ENCODE measurements at places on chromosomes 11 and 22. TPM values are rescaled to one million over a fixed set of nuclear protein-coding genes. Genes with fewer than 3 reads are reported as not detected.

DNA sequence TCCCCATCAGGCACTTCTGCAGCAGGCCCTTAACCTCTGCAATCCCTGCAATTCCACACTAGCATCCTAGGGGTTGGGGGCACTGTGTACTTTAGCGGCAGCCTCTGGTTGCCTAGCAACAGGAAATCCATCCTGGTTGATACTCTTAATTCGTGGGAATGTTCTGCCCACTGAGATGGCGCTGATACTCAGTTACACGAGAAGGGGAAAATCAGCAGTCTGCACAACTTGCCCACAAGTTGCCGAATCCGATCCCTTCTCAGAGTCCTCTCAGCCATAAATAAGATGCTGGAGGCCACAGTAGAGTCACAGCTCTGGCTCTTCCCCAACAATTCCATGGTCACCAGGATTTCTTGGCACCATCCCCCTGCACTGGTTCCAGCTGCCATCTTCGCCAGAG, 57.6 kb upstream of the CRYBB3 start:
- DNase-seq: no peak

DNA sequence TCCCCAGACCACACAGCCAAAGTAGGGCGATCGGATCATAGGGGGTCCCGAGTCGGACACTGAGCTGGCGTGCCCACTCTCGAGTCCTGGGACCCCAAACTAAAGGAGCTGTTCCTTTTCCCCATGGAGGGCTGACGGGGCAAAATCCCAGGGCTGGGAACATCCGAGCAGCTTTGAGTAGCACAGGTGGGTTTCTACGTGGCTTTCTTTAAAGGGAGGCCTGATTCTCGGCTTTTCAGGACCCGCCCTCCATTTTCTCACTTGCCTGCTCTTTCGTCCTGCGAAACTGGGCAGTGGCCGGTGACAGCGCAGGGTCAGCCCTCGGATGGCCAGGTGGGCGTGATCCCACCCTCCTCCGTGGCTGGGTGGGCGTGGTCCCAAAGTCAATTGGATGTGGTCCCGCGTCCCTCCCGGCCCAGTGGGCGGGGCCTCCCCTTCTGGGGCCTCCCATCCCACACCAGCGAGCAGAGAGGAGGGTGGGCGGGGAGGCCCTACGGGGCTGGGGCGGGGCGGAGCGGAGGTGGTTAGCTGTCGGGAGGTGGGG, 17.5 kb upstream of the TXNRD2 start:
- DNase-seq: peak; percentile 87

The SEZ6L gene
- total RNA-seq: not detected

The OR52H1 gene
- total RNA-seq: not detected

GRCh38 chr11:79427611-79428327, 13.1 kb downstream of the TENM4 start:
- DNase-seq: no peak

DNA sequence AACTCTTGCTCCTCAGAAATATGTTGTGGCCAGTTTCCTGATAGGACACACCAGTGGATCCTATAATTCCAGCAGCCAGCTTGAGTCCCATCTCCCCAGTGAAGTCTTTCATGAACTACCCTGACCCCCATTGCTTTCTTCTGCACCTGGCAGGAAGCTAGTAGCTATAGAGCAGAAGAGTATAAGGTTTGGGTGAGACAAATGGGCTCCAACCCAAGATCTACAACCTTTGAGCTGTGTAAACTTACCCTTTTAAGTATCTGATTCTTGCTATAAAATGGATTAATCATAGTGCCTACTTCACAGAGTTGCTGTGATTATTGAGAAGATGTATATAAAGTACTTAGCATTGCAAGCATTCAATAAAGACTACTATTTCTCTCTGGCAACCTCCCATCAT, 396.9 kb upstream of the CADM1 start:
- DNase-seq: no peak

GRCh38 chr11:35165423-35166368, 26.7 kb downstream of the CD44 start:
- DNase-seq: no peak

The HOATZ gene
- not detected for total RNA-seq

GRCh38 chr11:60771879-60772525, 13.1 kb upstream of the MS4A10 start:
- DNase-seq: no peak

DNA sequence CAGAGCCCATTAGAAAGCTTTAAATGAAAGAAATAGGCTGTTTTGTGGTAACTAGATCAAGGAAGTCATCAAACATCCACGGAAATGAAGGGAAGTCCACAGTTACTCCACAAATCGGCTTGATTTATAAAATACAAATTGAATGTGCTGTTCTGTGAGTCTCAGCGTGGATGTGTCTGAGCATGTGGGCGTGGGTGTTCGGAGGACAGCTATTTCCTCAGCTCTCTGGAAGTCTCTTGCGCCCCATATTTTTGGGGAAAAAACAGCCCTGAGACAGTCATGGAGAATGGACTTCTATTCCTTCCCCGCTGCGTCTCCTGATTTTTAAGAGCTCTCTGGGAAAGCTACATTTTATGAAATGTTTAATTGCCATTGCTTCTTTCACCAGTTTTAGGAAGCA, 144.4 kb downstream of the EFCAB6 start:
- DNase-seq: no peak

GRCh38 chr22:31584804-31585160, 77.2 kb downstream of the PISD start:
- DNase-seq: no peak

DNA sequence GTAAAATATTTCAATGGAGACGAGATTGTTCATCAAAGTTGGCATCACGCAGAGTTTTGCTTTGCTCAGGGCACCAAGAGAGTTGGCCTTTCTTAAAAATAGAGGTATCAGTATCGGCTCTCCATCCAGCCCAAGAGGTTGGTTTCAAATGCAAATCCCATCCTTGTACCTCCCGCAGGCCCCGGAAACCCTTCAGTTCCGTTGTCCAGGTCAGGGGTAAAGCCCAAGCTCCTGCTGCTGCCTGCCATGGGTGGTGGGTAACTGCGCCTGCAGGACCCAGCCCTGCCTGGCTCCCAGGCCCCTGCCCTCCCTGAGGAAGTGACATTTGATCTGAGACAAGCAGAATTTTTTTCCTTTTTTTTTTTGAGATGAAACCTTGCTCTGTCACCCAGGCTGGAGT, 49.3 kb upstream of the RTL6 start:
- DNase-seq: no peak

The PRODH gene
- total RNA-seq: 1.4 TPM

- DNase-seq: no peak
These were observed 45.2 kb downstream of the GRIK4 start for GRCh38 chr11:120556797-120557196.

GRCh38 chr22:27809700-27810608, 8.4 kb upstream of the MN1 start:
- DNase-seq: no peak

DNA sequence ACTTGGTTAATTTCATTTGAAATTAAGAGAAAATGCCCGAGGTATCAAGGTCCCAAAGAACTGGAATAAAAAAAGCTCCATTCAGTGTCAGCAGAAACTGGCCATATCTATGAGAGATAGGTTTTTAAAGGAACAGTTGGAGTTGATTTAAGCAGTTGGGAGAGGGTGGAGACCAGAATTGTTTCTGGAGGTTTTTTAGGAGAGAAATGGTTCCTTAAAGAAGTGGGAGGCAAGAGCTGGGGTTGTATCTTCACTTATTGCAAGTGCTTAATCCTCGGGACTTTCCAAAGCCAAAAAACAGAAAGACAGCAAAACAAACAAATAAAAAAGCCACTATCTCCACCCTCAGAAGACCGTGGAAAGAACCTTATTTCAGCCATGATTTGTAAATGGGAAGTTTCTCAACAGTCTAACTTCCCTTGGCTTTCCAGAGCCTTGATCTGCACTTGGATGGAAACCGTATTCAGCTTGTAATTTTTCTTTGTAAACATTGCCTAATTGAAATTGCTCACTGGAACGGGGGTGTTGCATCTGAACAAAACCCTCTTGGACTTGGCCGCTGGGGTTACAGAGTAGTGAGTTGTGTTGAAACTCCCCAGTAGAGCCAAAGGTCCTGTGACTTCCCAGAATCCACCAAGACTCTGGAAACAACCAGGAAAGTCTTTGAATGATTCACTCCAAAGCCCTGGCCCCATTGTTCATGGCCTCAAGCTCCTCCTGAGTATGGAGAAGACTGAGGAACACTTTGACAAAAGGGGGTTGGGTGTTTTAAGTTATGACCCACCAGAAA, 115.6 kb downstream of the SLC1A2 start:
- peak; percentile 54 for DNase-seq

The TP53I11 gene
- total RNA-seq: 72.6 TPM

The OR8D4 gene
- not detected for total RNA-seq

The PGA5 gene
- total RNA-seq: not detected

The ART5 gene
- total RNA-seq: not detected

DNA sequence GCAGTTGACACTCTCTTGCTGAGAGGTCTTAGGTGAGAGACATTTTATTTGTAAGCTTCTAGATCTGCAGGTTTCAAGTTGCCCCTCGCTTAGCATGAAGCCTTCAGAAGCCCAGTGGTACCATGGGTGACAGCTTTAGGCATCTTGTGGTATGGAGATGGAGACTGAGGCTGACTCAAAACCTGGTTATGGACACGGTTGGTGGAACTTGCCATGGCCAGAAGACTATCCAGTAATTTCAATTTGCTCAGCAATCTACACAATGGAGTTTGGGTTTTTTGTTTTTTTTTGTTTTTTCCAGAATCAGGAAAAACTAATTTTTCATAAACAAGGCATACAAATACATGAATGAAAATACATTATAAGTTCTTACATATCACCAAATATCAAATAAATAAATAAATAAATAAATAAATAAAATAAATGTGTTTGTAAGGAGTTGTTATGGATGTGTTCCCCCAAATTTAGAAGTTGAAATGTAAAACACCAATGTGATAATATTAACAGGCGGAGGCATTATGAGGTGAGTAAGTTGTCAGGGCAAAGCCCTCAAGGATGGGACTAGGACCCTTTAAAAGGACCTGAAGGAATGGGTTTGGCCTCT, 22.6 kb downstream of the ETS1 start:
- no peak for DNase-seq

DNA sequence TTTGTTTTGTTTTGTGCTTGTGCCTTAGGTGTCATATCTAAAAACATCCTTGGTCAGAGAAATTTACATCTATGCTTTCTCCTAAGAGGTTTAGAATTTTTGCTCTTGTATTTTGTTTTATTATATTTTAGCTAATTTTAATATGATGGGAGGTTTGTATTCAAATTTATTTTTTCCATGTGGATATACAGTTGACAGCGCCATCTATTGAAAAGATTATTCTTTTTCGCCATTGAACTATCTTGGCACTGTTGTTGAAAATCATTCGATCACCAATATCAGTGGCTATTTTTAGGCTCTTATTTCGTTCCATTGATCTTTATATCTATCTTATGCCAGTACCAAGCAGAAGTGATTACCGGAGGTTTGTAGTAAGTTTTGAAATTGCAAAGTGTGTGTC, 510.3 kb downstream of the BRD1 start:
- DNase-seq: no peak

DNA sequence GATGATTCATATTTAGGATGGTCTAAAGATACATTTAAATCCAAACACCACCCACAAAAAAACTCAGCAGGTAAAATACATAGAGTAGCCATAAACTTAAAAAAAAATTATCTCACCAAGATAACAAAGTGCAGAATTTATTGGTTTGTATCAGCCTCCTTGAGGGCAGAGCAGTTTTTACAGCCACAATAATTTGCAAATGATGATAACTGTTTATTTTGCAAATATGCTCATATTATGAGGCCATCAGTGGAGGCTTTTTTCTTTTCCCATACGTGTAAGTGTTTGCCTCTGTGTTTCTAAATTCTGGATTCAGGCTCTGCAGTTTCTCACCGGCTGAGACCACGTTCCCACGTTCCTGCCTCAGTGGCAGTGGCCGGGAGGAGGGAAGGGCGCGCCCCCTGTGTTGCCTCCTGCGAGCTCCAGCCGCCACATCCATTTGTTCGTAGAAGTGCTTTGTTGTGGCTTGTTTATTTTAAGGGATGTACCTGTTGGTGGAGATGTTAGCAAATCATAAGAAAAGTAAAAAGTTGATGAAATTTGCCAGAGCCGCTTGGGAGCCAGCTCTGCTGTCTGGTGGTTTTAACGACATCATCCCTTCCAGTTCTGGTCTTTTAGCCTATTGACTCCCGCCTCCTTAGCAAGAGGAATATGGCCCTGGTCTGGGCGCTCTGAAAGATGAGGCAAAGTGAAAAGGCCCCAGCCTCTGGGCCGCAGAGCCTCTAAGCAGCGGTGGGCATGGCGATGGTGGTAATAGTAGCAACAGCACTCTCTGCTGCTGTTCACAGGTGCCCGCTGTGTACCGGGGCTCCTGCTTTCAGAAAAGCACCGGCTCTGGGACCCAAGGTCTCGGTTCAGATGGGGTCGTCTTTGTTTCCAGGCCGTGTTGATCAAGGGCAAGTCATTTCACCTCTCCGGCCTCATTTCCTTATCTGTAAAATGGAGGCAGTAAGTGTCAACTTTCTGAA, 66.7 kb upstream of the PPARA start:
- peak; percentile 57 for DNase-seq

- peak; percentile 50 for DNase-seq
These were observed 491.5 kb upstream of the KIRREL3 start for GRCh38 chr11:127492029-127492428.

DNA sequence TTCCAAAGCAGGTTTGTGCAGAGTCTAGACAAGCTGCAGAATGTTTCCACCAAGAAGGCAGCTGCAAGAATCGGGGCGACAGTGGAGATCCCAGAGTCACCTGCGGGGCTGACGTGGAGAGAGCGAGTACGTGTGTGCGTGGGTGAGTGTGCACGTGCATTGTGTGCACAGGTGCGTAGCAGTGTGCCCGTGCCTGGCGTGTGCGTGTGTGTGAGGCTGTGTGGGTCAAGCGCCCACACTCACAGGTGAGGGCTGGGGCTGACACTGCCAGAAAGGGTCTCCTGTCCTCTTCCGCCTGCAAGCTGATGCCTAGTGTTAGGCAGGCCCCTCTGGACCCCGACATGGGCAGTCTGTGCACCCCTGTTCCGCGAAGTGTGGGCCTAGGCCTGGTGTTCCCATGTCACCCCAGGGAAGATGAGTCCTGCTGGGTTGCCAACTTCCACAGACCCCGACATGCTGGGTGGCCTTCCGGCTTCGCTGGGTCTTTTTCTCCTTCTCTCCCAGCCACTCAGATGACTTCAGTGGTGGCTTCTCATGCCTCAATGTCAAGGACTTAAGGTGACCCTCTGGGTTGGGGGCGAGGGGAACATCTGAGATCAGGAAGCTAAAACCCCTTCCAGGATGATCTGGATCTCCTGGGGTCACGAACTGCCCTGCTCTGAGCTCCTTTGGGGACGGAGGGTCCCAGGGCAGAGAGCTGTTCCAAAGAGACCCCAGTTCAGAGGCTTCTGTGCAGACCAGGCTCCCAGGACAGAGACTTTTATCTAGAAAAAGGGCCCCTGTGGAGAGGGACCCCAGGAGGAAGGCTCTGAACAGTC, 10.4 kb upstream of the SYT8 start:
- no peak for DNase-seq

DNA sequence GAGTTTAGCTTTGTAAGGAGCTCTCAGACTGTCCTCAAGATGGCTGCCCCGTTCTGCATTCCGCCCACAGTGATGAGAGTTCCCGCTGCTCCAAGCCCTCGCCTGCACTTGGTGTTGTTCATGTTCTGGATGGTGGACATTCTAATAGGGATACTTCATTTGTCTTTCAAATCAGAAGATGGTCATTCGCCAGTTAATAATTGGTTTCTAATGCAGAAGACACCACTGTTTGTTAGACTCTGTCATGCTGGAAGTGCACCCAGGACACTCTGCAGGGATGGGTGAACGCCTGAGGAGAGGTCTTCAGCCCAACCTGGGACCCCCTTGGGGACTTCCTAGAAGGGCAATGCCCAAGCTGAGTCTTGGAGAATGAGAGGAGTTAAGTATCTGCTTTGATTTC, 836.4 kb downstream of the TBC1D22A start:
- DNase-seq: no peak

The MS4A15 gene
- total RNA-seq: not detected
